ENCODE measurements at places on chromosomes 6 and 20.

GRCh38 chr6:35810971-35811698 is 6.0 kb downstream of the LHFPL5 start:
- DNase-seq, result no peak

DNA sequence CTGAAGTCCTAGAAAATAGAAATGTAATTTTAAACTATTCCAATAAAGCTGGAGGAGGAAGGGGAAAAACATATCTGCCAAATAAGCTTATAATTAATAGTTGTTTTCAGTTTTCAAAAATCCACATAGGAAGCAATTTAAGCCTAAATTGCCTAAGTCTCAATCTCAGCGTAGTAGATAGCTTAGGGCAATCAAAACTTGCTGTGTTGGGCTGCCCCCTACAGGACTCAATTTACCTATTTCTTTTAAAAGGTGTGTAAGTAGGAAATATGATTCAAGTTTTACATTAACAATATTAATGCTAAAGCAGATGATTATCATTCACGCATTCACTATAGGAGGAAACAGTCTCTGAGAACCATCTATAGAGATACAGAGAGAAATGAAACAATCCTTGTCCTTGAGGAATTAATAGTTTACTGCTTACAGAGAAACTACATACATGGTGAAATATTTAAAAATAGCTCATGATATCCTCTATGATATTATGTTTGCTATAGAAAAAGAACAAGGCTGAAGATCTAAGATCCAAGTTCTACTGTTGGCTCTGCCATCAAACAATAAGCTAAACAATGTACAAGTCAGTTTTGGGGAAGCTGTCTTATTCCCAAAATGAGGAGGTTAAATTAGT is 102.1 kb downstream of the ATG5 start:
- no peak for DNase-seq

DNA sequence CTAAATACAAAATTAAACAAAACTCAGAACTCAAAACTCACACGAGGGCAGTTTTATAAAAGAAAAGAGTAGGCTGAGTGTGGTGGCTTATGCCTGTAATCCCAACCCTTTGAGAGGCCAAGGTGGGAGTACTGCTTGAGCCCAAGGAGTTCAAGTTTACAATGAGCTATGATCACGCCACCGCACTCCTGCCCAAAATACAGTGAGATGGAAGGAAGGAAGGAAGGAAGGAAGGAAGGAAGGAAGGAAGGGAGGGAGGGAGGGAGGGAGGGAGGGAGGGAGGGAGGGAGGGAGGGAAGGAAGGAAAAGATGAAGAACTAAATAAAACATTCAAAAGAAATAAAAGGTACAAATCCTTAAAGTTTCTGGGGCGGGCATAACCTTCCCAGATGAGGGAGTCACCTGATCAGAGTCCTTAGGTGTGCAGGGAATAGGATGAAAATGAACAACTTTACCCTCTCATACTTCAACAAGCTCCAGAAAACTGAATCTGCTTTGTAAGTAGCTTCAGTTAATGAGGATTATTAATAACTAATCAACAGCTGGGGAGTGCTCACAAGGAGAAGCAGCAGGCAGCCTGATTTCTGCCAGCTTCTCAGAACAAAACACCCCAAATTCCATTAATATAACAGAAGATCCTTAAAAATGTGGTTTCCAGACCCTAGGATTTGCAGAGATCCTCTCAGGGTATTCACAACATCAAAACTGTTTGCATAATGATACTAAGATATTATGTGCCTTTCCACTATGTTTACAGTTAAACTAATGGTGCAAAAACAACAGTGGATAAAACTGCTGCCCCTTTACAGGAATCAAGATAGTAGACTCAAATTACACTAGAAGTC is 21.8 kb downstream of the LMBRD1 start:
- no peak for DNase-seq

- DNase-seq, result no peak
Measured at GRCh38 chr6:7674291-7674690, 51.6 kb upstream of the BMP6 start.

DNA sequence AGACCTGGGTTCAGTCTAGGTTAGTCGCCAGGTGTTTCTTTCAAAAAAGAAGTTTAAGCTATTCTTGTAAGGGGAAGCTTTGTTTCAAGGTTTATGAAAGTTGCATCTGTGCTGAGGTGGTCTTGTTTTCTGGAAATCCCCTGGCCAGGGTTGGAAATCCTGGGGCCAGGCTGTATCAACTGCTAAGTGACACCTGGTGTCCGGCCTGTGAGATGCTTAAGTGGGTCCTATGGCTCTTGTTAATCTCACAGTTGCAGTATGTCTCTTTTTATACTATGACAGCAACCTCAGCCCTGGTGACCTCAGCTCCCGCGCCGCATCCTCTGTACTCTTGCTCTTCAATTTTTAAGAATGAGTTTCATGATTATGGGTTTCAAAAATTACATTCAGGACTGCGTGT is 72.0 kb downstream of the CHMP4B start:
- DNase-seq, result no peak

GRCh38 chr6:129605967-129606366 is 104.0 kb downstream of the ARHGAP18 start:
- no peak for DNase-seq

GRCh38 chr6:3308106-3308505 is 49.4 kb downstream of the PSMG4 start:
- DNase-seq, result no peak

- no peak for DNase-seq
Measured at GRCh38 chr20:9520086-9520485, 5.7 kb downstream of the LAMP5 start.

- DNase-seq, result no peak
Measured at GRCh38 chr6:35309611-35310264, 12.1 kb downstream of the DEF6 start.

DNA sequence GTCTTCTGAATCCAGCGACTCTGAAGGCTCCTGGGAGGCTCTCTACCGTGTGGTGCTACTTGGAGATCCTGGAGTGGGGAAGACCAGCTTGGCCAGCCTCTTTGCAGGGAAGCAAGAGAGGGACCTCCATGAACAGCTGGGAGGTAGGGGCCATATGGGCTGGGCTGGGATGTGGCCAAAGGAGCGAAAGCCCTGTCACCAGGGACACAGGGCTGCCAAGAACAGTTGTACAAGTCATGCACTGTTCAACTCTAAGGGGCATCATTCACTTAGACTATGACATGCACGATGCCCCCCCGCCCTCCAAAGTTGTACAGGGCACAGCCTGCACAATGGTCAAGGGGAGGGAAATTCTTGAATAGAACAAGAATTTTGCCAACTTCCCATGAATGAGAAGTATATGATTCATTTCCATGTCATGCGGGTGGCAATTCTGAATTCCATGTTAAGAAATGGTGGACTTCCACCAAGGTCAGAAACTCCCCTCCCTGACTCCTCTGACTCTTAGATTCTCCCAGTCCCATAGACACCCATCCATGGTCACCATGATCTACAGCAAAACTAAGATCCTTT is 1.6 kb downstream of the REM1 start:
- no peak for DNase-seq

GRCh38 chr20:33673410-33674293 is 576 bp downstream of the NECAB3 start:
- DNase-seq, result no peak

- no peak for DNase-seq
Measured at GRCh38 chr6:108832738-108833137, 15.5 kb upstream of the ARMC2 start.

- peak; percentile 70 for DNase-seq
Measured at GRCh38 chr6:143337201-143337949, 113.1 kb downstream of the ADAT2 start.

DNA sequence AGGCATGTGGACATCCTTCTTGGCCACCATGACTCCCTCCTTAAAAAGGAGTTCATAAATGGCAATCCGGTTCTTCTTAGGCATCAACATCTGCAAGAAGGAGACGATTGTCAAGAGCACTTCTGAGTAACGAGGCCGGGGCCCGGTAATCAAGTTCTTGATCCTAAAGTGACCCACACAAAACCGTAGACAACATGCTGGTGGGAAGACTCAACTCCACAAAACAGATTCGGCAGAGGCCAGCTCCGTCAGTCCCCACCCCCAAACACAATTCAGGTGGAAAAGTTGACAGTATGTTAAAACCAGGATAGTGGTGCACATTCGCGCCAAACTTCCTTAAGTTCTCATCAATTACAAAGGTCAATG is 754 bp downstream of the RPS10 start:
- DNase-seq, result no peak

DNA sequence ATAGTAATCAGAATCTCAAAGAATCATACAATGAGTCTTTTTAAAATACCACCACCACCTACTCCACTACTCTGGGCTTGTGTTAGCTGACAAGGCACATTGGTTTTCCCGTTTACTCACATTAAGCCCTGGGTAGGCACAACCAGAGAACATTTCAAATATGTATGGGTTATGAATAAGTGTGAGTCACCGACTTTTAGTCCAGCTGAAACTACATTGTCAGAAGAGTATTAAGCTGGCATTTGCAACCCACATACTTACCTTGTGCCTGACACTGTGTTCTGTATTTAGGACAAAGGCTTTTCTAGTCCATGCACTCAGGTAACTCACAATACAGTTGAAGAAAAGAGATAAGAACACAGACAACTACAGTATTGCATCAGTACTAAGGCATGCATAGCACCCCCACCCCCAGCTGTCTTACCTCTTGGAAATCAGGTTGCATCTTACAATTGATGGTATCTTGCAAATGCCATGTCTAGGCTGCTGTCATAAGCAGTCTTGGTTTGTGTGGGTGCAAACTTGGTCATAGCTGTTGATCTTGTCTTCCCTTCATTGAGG is 40.3 kb upstream of the AHI1 start:
- DNase-seq, result no peak

- DNase-seq, result no peak
Measured at GRCh38 chr6:228881-229651, 63.2 kb upstream of the DUSP22 start.

DNA sequence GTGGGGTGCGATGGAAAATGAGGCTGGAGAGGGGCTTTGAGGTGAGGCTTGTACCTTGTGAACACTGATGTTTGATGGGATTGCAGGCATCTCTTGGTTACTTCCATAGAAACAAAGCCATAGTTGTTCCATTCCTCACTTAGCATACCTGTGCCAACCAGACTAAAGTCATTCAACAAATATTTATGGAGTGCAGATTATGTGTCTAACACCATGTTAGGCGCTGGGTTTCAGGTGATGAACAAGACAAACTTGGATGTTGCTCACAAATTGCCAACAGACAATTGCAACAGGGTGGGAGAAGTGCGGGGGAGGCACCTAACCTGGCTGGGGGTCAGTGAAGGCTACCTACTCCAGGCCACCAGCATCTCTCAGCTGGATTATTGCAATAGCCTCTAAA is 1.5 kb downstream of the TTPAL start:
- DNase-seq, result no peak

DNA sequence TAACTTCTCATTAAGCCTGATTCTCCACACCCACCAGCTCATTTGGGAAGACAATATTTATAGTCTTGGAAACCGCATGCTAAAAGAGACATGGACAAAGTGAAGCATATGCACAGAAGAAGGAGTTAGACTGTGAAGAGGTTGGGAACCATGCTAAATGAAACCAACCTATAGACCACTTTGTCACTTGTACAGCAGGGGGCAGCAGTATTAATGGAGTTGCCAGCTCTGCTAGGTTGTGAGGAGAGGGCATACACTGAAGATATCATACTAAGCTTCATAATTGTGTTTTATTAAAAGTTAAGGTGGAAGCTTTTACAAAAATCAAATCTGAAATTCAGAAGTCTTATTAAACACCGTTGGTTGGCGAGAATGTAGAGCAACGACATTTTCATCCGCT is 38.3 kb upstream of the HMGCLL1 start:
- DNase-seq, result peak; percentile 50

- no peak for DNase-seq
Measured at GRCh38 chr6:167952512-167952859, 45.0 kb upstream of the KIF25 start.

GRCh38 chr6:83592770-83593394 is 80.5 kb downstream of the PRSS35 start:
- peak; percentile 5 for DNase-seq

DNA sequence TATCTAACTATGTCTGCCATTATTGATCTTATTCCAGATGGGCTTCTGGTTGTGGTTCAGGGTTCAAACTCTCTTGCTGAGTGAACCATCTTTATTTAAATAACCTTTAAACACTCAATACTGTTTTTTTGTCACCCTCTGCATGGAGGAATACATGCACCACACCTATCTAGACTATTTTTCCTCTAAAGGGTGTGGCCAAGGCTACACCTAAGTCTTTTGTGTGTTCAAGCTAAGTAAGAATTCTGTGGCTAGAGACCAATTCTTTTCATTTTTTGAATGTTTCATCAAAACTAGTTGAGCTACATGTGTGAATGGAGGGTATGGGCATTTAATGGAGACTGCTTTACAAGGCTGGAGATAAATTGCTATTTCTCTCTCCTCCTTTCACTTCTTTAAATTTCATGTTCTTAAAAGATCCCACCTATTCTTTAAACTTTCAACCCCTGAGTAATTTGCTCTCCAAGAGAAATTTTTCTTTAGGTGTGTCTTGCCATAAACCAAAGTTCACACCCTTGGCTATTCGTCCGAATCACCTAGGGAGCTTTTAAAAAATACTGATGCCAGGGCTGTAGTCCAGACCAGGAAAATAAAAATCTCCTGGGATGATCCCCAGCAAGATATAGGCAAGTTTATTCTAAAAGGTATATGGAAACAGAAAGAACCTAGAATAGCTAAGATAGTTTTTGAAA is 24.8 kb upstream of the MBOAT1 start:
- DNase-seq, result no peak

DNA sequence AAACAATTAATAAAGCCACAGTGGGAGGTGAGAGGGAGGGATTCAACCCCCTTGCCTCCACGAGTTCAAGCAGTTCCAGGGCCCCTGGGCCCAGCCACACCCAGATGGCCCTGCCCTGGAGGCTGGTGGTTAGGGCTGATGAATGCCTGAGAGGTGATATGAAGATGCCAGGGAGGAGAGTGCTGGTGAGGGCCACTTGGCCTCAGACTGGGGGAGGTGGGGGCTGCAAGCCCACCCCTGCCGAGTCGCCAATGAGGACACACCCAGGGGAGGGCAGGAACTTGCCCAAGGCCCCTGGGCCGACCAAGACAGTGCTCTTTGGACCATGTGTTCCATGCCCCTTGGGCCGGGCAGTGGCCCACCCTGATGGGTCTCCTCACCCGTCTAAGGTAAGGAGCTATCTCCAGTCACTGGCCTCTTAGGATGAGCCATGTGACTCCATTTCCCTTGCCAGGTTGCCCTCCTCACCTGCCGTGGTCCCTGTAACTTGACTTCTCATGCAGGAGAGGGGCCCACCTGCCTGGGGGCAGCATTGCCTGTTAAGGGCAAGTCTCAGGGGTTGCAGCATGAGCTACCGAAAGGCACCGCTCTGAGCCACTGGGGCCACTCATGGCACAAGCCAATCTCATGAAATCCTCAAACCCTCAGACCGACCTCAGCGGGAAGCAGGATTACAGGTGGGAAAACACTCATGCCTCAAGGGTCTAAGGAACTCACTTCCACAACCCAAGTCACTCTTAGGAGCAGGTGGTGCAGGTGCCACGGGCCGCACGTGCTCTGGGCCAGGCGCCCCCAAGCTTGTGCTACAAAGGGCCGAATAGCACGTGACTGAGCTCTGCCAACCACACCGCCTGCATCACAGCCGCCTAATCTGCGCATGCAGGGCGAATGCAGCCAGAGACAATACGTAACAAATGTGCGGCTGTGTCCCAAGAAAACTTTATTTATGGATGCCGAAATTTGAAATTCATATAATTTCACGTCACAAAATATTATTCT is 147.4 kb upstream of the MLN start:
- DNase-seq, result no peak

GRCh38 chr20:15654208-15654649 is 919.0 kb downstream of the KIF16B start:
- DNase-seq, result peak; percentile 44

GRCh38 chr6:110876806-110877564 is 2.4 kb downstream of the AMD1 start:
- no peak for DNase-seq

Measured in H1 (cell line).